ENCODE measurements at places on chromosomes 3 and 15.

DNA sequence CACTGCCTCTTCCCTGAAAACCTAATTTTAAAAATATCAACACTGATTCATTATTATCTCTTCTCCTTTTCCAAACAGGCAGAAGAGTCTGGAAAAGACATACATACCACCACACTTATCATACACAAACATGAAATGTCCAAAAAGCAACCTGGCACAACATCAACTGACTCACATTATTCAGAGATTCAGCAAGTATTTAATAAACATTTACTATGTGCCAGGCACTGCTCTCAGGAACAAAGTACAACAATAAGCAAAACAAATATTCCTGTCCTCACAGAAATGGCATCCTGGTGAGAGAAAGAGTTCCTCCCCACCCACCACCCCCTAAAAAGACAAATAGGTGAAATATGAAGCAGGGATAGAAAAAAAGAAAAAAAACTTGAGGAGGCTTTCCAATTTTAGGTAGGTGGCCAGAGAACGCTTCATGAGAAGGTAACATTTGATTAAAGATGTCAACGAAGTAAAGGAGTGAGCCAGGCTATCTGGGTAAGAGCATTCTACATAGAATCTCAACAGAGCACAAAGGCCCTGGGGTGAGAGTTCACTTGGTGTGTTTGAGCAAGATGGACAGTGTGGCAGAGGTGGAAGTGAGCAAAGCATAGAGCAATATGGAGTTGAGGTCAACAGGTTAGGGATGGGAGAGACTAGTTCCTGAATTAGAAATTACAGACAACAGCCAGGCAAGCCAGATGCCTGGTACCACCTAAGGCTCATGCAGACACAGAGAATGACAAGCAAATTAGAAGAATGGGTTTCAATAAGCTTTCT is 141.7 kb downstream of the OSBPL10 start:
- DNase-seq: no peak

DNA sequence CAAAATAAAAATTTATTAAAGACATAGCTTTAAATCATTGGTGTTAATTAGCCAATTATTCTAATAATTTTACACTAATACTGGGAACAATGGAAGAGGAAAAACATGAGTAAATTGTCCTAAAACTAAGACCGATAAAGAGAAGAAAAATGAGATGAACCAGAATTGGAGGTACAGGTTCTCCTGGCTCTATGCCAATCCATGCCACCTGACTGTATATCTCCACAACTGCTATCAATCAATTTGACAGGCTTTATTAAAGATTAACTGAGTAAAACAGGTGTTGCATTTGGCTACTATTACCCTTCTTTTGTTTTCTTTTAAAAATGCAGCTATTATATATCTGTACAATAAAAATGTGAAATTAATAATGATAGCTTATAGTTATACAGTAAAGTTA is 850.0 kb downstream of the CADM2 start:
- no peak for DNase-seq

- DNase-seq: no peak
Measured at GRCh38 chr3:183662099-183662498, 26.7 kb downstream of the KLHL24 start.

- DNase-seq: no peak
Measured at GRCh38 chr3:69763458-69763857, 24.2 kb downstream of the MITF start.

DNA sequence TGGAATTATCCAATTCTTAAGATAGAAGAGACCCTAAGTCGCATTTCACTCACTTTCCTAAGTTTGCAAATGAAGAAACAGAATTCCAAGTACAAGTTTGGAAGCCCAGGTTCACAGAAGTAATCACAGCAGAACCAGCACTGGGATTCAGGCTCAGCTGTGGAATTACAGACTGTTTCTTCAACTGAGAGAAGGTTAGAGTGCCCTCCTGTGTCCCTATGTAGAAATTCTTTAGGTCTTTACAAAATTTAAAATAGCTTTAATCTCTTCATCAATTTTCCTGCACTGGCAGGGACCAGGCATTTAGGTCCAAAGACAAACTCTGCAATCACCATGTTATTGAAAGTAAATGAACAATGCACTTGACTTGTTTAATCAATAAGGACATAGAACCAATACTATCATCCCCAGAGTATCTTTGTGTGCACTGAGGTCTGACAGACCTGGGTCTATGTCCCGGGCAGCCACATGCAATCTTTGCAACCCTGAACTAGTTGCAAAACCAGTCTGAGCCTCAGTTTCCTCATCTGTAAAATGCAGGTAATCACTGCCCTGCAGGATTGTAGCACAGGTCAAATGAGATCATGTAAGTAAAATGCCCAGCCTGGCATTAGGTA is 96.3 kb upstream of the ZBED2 start:
- no peak for DNase-seq

- DNase-seq: no peak
Measured at GRCh38 chr3:122324871-122325323, at the start of gene CSTA. TSS of gene CSTA (plus strand) at chr3:122325248. CDS start at chr3:122325293, 45 bp downstream.

GRCh38 chr3:115616461-115616860 is 6.8 kb upstream of the GAP43 start:
- no peak for DNase-seq

GRCh38 chr3:42425736-42426407 is 15.5 kb upstream of the LYZL4 start:
- no peak for DNase-seq

DNA sequence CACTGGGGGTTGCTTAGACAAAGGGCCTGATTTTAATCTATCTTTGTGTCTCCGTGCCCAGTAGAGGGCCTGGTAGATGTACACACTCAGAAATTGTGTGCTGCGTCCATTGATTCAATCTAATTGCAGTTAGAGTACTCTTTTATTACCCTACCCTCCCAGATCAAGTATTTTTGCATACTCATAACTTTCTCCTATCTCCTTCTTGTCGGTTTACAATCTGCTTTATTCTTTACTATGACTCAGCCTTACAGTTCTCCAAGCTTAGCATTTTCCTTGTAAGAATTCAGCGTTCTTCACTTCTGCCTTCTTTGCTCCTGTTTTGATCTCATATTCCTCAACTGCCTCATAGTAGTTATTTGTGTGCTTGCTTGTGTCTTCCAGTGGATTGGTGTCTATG is 124.5 kb upstream of the ARRDC4 start:
- no peak for DNase-seq

DNA sequence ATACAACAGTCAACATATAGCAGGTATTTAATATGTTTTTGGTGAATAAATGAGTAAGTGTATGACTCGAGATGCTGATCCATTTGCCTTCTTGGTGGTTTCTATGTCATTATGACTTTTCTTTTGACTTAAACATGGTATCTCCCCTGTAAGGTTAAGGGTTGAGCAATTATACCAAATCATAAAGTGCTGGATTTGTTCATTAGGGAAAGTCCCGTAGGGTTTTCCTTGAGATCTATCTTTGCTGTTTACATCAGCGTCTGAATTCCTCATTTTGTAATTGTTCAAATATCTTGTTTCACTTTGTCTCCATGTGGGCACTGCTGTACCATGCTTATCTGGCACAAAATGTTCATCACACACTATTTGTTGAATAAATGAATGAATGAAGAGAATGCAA is 562.6 kb downstream of the EDEM1 start:
- DNase-seq: no peak

GRCh38 chr3:15977598-15978232 is 179.9 kb upstream of the ANKRD28 start:
- no peak for DNase-seq

DNA sequence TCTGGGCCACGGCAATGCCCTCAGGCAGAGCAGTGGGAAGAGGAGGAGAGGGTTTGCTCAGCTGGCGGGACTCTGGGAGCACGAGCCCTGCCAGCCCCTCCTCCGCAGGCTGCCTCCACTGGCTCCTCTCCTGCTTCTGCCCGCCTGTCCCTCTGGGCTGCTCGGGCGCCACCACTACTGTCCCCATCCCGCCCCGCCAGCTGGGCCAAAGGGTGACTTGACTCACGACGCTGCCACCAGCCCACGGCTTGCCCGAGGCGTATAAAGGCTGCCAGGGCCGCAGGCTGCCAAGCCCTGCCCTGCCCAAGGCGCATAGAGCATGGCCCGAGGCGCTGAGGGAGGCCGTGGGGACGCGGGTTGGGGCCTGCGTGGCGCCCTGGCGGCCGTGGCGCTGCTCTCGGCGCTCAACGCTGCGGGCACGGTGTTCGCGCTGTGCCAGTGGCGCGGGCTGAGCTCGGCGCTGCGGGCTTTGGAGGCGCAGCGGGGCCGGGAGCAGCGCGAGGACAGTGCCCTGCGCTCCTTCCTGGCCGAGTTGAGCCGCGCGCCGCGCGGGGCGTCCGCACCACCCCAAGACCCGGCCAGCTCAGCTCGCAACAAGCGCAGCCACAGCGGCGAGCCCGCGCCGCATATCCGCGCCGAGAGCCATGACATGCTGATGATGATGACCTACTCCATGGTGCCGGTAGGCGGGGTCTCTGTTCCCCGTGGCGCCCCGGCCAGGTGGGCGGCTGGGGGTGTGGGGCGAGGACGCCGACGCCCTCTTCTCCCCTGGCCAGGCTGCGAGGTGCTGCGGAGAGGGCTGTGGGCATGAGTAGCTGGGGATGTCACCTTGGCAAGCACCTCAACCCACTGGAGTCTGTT is at the start of gene GLDN:
GLDN (plus strand) TSS at position 290 of the 861 bp plus-strand sequence; CDS start at position 320, 30 bp downstream.
- DNase-seq: no peak

DNA sequence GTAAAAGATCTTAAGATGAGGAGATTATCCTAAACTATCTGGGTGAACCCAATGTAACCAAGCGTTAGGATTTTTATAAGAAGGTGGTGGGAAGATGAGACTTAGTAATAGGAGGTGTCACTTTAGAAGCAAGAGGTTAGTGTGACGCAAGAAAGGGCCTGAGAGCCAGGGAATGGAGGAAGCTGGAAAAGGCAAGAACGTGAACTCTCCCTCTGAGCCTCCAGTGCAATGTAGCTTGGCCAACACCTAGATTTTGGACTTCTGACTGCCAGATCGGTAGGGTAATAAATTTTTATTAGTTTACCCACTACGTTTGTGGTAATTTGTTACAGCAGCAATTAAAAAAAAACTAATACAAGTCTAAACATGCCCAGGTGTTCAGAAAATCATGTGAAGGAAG is 20.8 kb upstream of the CNTN6 start:
- DNase-seq: no peak

GRCh38 chr3:166582236-166582635 is 745.0 kb upstream of the BCHE start:
- DNase-seq: no peak

GRCh38 chr3:12966847-12967605 is 106.2 kb downstream of the IQSEC1 start:
- no peak for DNase-seq

DNA sequence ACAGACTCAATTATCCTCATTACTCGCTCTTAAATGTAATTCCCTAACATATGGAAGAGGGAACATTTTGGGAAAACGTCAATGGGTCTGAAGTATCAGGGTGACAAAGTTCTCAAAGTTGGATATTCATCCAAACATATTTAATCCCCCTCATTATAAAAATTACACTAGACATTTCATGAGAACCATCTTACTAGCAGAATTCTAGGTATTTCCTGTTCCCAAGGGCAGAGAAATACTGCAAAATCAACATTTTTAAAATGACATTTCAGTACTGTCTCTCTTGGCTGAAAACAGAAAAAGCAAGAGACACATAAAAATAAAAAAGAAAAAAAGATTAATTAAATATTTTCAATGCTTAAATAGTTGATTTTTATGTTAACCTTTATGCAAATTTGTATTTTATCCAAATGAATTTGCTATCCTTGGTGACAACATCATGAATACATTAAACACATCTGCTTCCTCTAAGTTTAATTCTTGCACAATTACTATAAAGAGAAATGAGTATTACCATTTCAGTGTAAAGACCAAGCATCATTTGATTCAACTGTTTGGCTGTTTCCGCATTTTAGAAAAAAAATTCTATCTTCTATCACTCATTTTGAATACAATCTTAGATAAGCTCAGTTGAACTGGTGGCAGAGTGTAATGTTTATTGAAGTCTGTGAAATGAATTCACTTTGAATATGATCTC is 114.8 kb upstream of the COL8A1 start:
- no peak for DNase-seq

DNA sequence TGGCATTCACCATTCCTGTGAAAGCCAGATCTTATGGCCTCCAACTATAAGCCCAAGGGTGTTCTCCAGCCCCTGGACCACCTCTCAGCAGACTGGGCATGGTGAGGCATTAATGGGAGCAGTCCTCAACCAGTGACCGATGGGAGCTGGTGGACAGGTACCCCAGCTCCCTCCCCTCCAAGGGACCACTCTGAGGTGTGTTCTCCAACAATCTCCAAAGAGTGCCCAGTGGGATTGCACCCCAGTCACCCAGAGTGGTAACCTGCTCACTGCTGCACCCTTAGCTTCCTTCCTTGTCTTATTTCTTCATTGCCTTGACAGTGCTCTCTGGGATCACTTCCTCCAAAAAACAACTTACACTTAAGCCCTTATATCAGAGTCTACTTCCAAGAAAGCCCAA is 8.2 kb upstream of the ITGA11 start:
- DNase-seq: no peak

GRCh38 chr3:177529071-177529550 is 331.8 kb upstream of the TBL1XR1 start:
- no peak for DNase-seq

DNA sequence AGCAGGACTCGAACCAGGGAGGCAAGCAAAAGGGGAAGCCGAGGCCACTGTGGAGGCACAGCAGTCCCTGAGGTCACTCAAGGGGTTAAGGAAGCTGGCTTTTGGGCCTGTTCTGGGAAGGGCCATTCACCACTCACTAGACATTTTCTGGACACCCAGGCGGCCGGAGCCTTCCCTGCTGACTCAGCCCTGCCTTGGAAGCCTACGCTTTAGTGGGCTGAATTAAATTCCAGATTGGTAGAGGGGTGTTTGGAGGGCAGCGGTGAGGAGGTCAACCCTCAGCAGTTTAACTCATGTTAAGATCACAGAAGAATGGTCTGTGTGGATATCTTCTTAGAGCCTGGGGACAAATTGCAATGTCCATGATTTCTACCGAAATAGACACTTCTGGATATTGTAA is 152.8 kb downstream of the GABRG3 start:
- no peak for DNase-seq

GRCh38 chr3:128163432-128163831 is 10.2 kb downstream of the EEFSEC start:
- DNase-seq: no peak

- no peak for DNase-seq
Measured at GRCh38 chr15:96020133-96020532, 310.4 kb upstream of the NR2F2 start.

- no peak for DNase-seq
Measured at GRCh38 chr3:16033889-16034687, 140.4 kb upstream of the GALNT15 start.

Measured in stimulated activated CD4-positive, alpha-beta T cell treated with anti-CD3 and anti-CD28 coated beads, TNF-alpha, amount 100 ng/mL, for 4 hours (primary cell).